AG04450 (cell line): ENCODE measurements at places on chromosomes 7 and 10. TPM values are rescaled to one million over a fixed set of nuclear protein-coding genes. Genes with fewer than 3 reads are reported as not detected.
A peak's percentile ranks its signal among the peaks of the same experiment; 100 is the strongest.

- DNase-seq, result no peak
These were observed 55.4 kb upstream of the FGFR2 start for GRCh38 chr10:121653608-121654007.

- peak; percentile 41 for DNase-seq
These were observed 33.5 kb downstream of the DPY19L1 start for GRCh38 chr7:35003679-35004303.

GRCh38 chr7:36690514-36691187 is 33.6 kb downstream of the AOAH start:
- DNase-seq, result no peak

- DNase-seq, result no peak
These were observed 5.1 kb downstream of the HOXA13 start for GRCh38 chr7:27194686-27195379.

DNA sequence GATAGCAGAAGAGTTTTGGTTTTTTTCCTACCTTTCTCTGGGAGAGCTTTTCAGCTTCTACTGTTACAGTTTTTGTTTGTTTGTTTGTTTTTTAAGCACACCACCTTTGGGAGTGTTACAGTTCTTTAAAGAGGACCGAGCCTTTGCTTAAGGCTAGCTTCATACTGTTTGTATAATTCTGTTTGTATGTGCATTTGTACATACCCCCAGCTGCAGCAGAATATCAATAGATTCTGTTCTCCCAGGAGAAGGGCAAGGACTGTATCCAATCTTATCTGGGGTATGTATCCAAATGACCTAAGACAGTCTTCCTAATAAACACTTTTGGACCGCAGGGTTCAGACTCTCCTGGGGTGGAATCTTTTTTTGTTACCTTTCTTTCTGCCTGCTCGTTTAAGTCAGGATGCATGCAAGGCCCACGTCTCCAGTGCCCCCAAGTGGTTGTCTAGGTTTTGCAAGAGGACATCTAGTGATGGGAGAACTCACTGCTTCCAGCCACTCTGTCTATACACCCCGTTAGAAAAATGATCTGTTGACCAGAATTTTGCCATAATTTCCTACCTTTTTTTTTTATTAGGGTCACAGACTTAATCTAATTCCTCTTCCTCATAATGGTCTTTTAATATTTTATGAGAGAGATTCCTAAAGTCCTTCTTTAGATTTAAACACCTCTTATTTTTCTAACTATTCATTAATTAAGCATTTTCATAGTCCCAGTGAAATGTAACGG is 23.9 kb downstream of the NRF1 start:
- peak; percentile 54 for DNase-seq

Gene RHOBTB1
- 33.8 and 37.4 TPM in 2 replicates for polyA plus RNA-seq

Gene PHYH
- 15.3 and 16.7 TPM in 2 replicates for polyA plus RNA-seq

Gene KLF14
- not detected in 2 replicates for polyA plus RNA-seq

Gene CLEC2L
- not detected in 2 replicates for polyA plus RNA-seq
